Type B pancreatic cell (in vitro differentiated cells): ENCODE measurements at places on chromosomes 2 and 18. TPM values are rescaled to one million over a fixed set of nuclear protein-coding genes. Genes with fewer than 3 reads are reported as not detected.

- no peaks in the 10 kb centered on the region for H3K27me3 ChIP-seq
- peak overlapping the region; percentile 7 for H3K4me3 ChIP-seq
- no peak for DNase-seq
- peaks cover 30% of the 10 kb centered on the region for H3K36me3 ChIP-seq
Observed at GRCh38 chr2:60515721-60516226, 37.7 kb downstream of the BCL11A start.

DNA sequence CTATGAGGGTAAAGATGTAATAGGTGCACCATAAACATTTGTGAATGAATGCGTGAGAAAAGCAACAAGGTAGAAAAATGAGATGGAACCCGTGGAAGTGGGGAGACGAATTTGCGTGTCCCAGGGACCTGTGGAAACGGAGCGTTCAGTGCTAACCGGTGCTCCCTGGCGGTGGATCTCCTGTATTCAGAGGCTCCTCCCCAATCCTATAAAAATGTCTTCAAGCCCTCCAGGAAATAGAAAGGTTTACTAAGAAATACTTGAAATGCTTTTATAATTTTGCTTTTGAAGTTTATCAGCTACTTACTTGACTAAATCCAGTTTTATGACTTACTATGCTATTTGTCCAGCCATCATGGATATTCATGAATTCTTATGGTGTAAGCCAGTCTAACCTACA, 62.8 kb upstream of the RBM44 start:
- H3K4me3 ChIP-seq: no peak overlapping the region
- no peak for DNase-seq
- peaks cover 50% of the 10 kb centered on the region for H3K4me1 ChIP-seq
- peaks cover 15% of the 10 kb centered on the region for H3K36me3 ChIP-seq
- no peaks in the 10 kb centered on the region for H3K27me3 ChIP-seq

- no peak for DNase-seq
- peaks cover 3% of the 10 kb centered on the region for H3K36me3 ChIP-seq
- no peak overlapping the region for H3K27ac ChIP-seq
- no peaks in the 10 kb centered on the region for H3K27me3 ChIP-seq
Observed at GRCh38 chr2:218815244-218815637, 16.4 kb downstream of the PRKAG3 start.

GRCh38 chr18:7116001-7116730, 1.4 kb downstream of the LAMA1 start:
- peaks cover 9% of the 10 kb centered on the region for H3K36me3 ChIP-seq
- H3K27me3 ChIP-seq: peaks cover 23% of the 10 kb centered on the region
- peak overlapping the region; percentile 81 for H3K27ac ChIP-seq
- peak overlapping the region; percentile 94 for H3K4me3 ChIP-seq
- no peak for DNase-seq

- H3K4me3 ChIP-seq: no peak overlapping the region
- no peak for DNase-seq
- H3K27me3 ChIP-seq: no peaks in the 10 kb centered on the region
- H3K36me3 ChIP-seq: peaks cover 7% of the 10 kb centered on the region
Observed at GRCh38 chr2:162177301-162177700, 25.3 kb upstream of the GCG start.

The SLC66A2 gene
- total RNA-seq: 39.3 and 39.7 TPM in 2 replicates

- H3K27me3 ChIP-seq: no peaks in the 10 kb centered on the region
- no peak for DNase-seq
- peaks cover 27% of the 10 kb centered on the region for H3K4me1 ChIP-seq
- H3K27ac ChIP-seq: no peak overlapping the region
- H3K4me3 ChIP-seq: no peak overlapping the region
Observed at GRCh38 chr2:168567836-168568235, 111.8 kb downstream of the CERS6 start.

The ZFAND2B gene
- total RNA-seq: 25.9 and 28.2 TPM in 2 replicates

DNA sequence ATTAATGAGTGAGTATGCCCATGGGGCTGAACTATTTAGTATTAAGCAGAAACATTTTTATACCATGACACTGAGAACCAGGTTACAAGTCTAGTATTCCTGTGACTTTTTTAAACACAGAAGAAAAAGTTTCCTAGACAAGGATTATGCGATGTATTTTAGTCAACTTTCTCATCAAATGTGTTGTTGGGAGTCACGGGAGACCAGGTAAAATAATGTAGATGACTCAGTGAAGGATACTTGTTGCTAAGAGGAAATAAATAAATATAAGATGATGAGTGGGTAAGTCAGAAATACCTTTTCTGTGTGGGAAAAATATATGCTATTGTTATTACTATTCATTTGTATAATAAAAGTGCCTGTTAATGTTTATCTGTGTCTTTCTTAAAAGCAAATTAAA, 23.4 kb downstream of the MBD5 start:
- H3K4me1 ChIP-seq: peaks cover 5% of the 10 kb centered on the region
- DNase-seq: no peak
- H3K4me3 ChIP-seq: no peak overlapping the region
- no peaks in the 10 kb centered on the region for H3K27me3 ChIP-seq
